Activated CD8-positive, alpha-beta T cell treated with anti-CD3 and anti-CD28 coated beads for 36 hours (primary cell): ENCODE measurements at places on chromosomes 2 and 18. TPM values are rescaled to one million over a fixed set of nuclear protein-coding genes. Genes with fewer than 3 reads are reported as not detected.

GRCh38 chr2:206936843-206937230 lies 2.5 kb upstream of the CPO start:
- no peaks in the 10 kb centered on the region for H3K36me3 ChIP-seq
- H3K27ac ChIP-seq, result no peak overlapping the region
- H3K27me3 ChIP-seq, result no peaks in the 10 kb centered on the region

DNA sequence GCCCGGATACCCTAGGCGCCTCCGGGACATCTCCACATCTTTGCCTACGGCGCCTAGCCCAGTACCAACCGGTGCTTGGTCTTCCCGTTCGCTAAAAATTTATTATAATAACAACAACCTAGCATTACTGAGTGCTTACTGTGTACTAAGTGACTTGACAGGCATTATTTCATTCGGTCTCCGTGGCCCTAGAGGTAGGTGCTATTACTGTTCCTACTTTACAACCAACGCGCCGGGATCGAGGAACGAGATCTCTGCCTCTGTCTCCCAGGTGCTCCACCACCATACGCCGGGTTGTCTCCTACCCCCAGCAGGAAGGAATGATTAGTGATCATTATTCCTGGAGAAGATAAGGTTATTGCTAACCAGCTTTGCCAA lies 657 bp upstream of the BIN1 start:
- H3K27me3 ChIP-seq, result peaks cover 8% of the 10 kb centered on the region
- H3K4me3 ChIP-seq, result peak overlapping the region; percentile 73
- DNase-seq, result peak; percentile 19
- no peaks in the 10 kb centered on the region for H3K36me3 ChIP-seq
- H3K27ac ChIP-seq, result no peak overlapping the region

DNA sequence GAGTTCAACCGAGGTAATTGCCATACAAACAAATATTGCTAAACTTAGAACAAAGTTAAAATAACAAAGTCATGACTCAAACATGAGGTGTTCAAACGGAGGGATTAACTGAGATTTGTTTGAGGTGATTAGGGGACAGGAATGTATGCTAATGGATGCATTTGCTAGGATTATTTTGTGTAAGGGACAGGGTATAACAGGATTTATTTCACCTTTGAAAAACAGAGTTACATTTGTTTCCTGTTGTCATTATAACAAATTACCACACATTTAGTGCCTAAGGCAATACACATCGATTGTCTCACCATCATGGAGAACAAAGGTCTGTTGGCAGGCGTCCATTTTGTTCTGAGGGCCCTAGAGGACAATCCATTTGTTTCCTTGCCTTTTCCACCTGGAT lies 304.3 kb upstream of the CNTNAP5 start:
- no peaks in the 10 kb centered on the region for H3K4me1 ChIP-seq
- H3K27me3 ChIP-seq, result no peaks in the 10 kb centered on the region
- H3K27ac ChIP-seq, result no peak overlapping the region
- DNase-seq, result no peak

- peaks cover 88% of the 10 kb centered on the region for H3K27me3 ChIP-seq
- no peak overlapping the region for H3K4me3 ChIP-seq
- H3K27ac ChIP-seq, result no peak overlapping the region
- peaks cover 7% of the 10 kb centered on the region for H3K36me3 ChIP-seq
- H3K4me1 ChIP-seq, result peaks cover 27% of the 10 kb centered on the region
- no peak for DNase-seq
Measured at GRCh38 chr2:222302178-222303018, 3.6 kb upstream of the PAX3 start.

- no peaks in the 10 kb centered on the region for H3K4me1 ChIP-seq
- no peaks in the 10 kb centered on the region for H3K36me3 ChIP-seq
- H3K27ac ChIP-seq, result no peak overlapping the region
- peaks cover 2% of the 10 kb centered on the region for H3K27me3 ChIP-seq
- DNase-seq, result no peak
Measured at GRCh38 chr2:219998107-219998506, 370.7 kb downstream of the SLC4A3 start.

CD207 gene
- total RNA-seq, result not detected

OSR1 gene
- total RNA-seq, result not detected

GRCh38 chr2:163345795-163346573 lies 389.8 kb downstream of the FIGN start:
- no peaks in the 10 kb centered on the region for H3K36me3 ChIP-seq
- no peak overlapping the region for H3K4me3 ChIP-seq
- H3K27ac ChIP-seq, result no peak overlapping the region
- DNase-seq, result no peak
- no peaks in the 10 kb centered on the region for H3K4me1 ChIP-seq

SPOPL gene
- total RNA-seq, result 9.6 TPM

- H3K36me3 ChIP-seq, result peaks cover 10% of the 10 kb centered on the region
- peaks cover 29% of the 10 kb centered on the region for H3K4me1 ChIP-seq
- H3K27me3 ChIP-seq, result no peaks in the 10 kb centered on the region
- peak within 1 kb of the TSS; percentile 20 for H3K27ac ChIP-seq
- no peak for DNase-seq
Measured at GRCh38 chr2:218260742-218261422, at the start of gene GPBAR1. Gene GPBAR1 (plus strand): TSS chr2:218261015. CDS start chr2:218262725, 1,710 bp downstream.

IL1RL2 gene
- not detected for total RNA-seq

- no peak overlapping the region for H3K4me3 ChIP-seq
- no peaks in the 10 kb centered on the region for H3K4me1 ChIP-seq
Measured at GRCh38 chr18:53625997-53626599, 598.4 kb downstream of the MBD2 start.

SLC9A2 gene
- 0.05 TPM for total RNA-seq

NAT8 gene
- not detected for total RNA-seq

FER1L5 gene
- not detected for total RNA-seq
